NCI-H1105 (cell line): ENCODE measurements at places on chromosomes 7 and 10.
A peak's percentile ranks its signal among the peaks of the same experiment; 100 is the strongest.

GRCh38 chr10:6124666-6125065 is 35.8 kb downstream of the RBM17 start:
- no peak for DNase-seq

DNA sequence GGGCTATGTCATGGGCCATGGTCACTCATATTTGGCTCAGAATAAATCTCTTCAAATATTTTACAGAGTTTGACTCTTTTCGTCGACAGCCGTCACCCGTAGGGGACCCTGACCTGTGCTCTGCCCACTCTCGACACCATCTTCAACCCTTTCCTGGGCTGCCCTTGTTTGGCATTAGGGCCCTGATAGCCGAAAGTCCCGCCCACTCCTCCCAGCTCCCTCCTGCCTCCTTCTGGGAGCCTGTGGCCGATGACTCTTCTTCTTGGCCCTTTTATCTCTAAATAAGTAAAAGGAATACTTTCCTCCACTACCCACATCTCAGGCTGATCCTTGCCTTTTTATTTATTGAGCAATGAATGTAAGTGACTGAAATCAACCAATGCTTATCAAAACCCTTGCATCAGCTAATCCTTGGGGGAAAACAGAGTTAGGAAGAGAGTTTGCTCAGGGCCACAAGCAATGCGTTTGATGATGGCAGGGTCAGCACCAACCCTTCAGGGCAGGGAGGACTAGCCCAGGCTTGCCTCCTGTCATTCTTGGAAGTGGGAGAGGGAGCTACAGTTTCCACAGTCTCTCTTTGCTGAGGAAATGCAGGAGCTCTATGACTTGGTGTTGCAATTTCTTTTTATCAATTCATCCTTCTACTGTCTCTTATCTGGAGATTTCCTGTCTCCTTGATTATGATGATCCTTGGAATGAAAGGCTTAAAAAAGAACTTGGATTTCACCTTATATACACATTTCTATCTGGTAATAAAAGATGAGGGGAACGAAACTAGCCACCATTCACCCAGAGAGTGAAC is 218.2 kb upstream of the PODXL start:
- no peak for DNase-seq

DNA sequence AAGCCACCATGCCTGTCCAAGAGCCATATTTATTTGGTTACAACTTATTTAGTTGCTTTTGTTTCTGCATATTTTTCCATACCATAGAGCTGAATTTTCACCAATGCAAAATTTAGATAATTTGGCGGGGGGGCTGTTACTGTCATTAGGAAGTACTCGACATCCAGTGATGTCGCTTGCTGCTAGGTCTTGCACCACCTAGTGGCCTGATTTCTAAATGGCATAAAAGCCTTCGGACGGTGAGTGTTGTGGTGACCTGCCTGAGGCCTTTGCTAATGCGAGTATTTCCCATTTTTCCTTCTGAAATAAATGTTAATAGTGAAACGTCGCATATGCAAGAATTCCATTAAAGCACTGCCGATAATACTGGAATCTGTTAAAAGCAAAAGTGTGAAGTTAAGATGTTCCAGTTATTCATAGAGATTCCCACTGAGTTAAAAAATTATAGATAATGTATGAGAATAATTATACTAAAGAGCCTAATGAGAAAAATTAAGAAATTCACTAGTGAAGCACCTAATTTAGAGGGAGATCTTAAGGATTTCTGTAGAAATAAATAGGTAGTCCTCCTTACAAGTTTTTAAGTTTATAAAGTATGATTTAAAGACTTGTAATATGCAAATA is 86.1 kb upstream of the DNAJB6 start:
- DNase-seq: peak; percentile 14

- no peak for DNase-seq
These were observed 295.4 kb upstream of the FZD1 start for GRCh38 chr7:90968871-90969270.

DNA sequence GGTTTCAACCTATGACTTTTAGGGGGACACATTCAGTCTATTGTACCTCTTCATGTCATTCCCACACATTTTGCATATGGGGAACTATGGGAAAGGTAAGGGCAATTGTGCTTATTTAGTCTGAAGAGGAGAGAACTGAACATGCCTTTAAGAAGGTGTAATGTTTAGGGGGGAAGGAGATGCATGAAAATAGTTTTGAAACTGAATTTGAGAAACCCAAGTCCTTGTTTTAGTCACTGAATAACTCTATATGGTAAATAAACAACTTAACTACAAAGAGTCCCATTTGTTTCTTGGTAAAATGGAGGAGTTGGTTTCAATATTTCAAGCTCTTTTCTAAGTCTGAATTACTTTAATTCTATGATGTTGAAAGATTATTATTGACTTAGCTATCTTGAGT is 166.1 kb downstream of the DNAJB9 start:
- DNase-seq: no peak

DNA sequence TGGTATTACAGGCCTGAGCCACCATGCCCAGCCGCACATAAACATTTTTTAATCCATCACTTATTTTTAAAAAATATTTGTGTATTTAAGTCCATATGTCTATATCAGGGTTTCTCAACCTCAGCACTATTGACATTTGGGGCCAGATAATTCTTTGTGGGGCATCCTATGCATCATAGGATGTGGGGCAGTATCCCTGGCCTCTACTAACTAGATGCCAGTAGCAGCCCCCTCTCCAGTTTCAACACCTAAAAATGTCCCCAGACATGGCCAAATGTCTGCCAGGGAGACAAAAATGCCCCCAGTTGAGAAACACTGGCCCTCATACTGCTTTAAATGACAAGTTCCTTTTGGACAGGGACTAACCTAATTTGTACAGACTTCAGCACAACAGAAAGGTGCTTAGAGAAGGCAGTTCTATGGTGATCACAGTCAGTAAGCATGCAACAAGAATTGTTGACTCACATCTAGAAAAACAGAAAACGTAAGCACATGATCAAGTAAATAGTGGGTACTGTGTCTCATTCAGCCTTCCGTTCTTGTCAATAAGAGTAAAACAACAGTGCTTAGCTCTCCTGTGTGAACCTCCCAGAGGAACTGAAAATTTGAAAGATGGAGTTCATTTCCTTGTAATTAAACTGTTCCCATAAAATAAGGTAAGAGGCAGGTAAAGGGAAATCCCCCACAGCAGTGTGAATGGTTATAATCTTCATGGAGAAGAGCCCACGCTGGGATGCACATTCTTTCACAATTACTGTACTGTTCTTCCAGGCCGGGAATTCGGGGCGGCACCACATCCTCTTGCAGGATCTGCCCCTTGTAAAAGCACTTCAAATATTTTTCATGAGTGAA is 17.3 kb upstream of the ADRB1 start:
- no peak for DNase-seq

DNA sequence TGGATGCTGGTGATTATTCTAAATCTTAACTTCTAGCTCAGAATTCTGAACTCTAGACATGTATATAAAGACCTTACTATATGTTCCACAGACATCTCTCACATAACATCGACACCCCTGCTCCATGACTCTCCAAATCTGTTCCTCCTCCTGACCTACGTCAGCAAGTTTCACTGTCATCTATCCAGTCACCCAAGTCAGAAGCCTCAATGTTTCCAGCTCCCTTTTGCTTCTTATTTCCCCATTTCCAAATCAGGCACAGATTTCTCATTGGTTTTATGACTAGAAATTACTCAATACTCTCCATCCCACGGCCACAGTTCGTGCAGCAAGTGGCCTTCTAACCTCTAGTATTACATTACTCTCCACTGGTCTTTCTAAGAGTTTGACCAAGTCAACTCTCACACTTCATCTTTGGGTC is 28.5 kb downstream of the EPC1 start:
- no peak for DNase-seq

GRCh38 chr7:29369909-29370488 is 175.4 kb downstream of the CHN2 start:
- DNase-seq: no peak

DNA sequence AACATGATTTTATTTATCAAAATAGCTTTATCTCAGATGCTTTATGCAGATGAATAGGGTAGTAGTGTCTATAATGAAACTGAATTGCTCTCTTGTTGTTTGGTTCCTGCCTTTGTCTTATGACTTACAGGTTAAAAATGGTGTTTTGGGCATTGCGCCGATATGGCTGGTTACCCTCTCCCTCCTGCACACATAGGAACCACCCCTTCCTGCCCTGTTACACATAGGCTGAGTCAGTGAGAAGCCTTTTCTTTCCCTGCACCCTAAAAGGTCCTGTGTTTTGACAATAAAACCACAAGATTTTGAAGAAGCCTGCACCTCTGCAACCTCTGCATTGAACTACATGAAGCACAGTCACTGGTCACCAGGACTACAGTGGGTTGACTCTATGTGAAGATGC is 655.8 kb upstream of the ANKRD30A start:
- DNase-seq: no peak

- DNase-seq: no peak
These were observed 94.0 kb downstream of the MMRN2 start for GRCh38 chr10:86863484-86863842.

DNA sequence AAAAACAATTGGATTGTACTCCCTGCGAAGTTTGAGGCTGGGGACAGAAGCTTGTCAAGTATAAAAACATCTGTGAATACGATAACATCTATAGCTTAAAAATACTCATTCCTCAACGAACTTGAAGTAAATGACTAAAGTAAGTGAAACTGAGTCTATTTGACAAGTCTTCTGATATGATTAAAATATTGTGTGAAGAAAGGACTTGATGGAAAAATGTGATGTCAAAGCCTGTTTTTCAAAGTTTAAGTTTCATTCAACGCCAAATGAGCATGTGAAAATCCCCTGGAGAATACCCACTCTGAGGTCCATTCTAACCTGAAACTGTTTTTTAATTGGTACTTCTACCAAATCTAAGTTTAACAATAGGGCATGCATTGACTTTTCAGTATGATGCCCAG is 122.3 kb upstream of the MDFIC start:
- DNase-seq: no peak

- no peak for DNase-seq
These were observed 66.8 kb upstream of the KIF5B start for GRCh38 chr10:32123021-32123420.

- no peak for DNase-seq
These were observed 69.1 kb upstream of the PDSS1 start for GRCh38 chr10:26628395-26628794.

- DNase-seq: no peak
These were observed 68.5 kb downstream of the ITGA8 start for GRCh38 chr10:15651175-15651574.

DNA sequence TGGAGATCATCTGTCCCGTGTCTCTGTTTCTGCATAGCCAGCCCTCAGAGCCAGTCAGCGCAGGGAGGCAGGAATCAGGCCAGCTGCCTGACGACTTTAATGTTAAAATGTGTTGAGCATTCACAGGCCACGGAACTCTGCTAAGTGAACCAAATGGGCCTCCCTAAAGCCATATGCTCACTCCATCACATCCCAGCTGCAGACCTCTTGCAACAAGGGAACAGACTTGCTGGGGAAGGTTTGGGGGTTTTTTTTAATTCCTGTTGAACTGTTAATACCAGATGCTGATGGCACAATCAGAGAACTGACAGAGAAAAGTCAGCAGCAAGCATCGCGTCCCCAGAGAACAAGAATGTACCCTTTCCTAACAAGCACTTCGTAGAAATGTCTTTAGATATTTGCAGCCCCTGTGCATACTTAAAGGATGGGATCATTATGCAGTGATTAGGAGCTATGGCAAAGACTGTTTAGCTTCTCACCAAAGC is 900.4 kb upstream of the AUTS2 start:
- DNase-seq: no peak

- DNase-seq: no peak
These were observed 26.6 kb downstream of the PSMC2 start for GRCh38 chr7:103373866-103374643.

GRCh38 chr7:7948232-7948631 is 20.4 kb upstream of the GLCCI1 start:
- no peak for DNase-seq

- no peak for DNase-seq
These were observed 25.0 kb downstream of the MAPK8 start for GRCh38 chr10:48331436-48331835.

- no peak for DNase-seq
These were observed 177.2 kb downstream of the RNF133 start for GRCh38 chr7:122521767-122522166.

DNA sequence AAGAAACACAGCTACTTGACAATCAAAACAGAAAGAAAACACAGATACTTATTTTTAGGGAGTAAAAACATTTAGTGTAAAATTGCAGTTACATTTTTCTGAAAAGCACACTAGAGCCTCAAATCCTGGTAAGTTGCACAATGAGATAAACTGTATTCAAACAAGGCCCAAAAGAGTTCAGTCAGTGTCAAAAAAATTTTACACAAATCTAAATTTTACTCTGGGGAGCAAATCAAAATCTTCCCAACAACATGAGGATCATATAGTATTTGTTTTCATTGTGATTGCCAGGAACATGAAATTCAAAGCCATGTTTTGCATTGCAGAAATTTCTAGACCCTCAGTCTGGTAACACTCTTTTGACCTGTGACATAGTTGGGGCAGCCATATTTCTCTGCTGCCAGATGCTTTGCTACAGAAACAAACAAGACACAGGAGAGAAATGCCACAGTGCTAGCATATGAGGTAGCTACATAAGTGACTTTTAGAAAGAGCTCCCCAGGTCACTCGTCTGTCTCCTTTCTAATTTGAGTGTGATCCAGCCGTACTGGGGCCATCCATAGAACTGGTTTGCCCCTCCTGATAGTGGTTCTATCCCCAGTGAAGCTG is 49.6 kb downstream of the PDE1C start:
- DNase-seq: no peak

DNA sequence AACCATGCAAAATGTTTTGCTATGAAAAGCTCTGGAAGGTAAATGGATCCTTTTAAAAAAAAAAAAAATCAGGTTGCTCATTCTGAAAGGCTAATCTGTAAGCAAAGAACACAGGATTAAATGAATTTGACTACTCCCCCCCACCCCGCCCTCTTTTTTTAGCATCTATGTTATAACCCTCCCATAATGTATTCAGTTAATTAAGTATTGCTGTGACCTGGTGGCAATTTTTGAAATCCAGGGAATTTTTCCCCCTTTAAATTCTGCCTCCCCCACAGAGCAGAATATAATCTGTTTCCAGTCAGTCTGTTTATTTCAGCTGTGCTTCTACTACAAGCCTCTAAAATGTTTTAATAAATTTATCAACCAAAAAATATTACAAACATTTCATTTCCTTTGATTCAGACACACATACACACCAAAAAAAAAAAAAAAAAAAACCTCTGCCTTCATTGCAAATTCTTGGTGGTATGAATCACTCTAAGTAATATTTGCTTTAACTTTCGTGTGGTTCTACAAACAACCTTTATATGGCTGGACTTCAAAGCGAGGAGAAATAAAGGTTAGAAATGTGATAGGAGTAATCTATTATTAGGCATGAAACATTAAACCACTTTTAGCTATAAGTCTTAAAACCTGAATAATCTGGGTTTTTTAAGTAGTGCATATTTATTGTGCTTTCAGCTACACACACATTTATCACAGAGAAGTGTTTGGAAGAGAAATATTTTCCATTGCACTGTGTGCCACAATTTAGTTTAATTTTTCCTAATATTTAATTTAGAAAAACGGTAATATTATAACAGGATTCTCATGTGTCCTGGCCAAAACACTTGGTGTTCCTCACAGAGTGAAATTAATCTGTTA is 64.4 kb upstream of the ARID5B start:
- DNase-seq: no peak
